ENCODE measurements at places on chromosomes 13 and 19.

DNA sequence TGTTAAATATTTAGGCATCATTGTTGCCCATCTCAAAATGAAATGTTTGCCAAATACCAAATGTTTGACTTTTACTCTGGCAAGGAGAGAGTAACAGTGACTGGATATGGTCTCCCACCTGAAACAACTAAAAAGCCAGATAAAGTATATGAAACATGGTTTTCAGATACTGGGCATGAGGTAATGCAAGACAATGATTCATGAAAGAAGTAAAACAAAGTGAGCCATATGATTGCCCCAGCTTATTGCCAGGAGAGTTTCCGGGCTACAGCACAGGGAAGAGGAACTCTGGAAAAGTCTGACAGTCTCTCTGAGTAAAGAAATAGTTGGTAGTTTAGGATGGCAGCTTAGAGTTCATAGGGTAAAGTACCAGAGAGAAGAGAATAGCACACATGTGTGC is 354.6 kb downstream of the DNAJC15 start:
- DNase-seq, result no peak

GRCh38 chr13:94967183-94968039 is 255.1 kb upstream of the SOX21 start:
- DNase-seq, result no peak

GRCh38 chr19:17306285-17306714 is 628 bp downstream of the MRPL34 start:
- DNase-seq, result no peak

- no peak for DNase-seq
Measured at GRCh38 chr19:31338069-31338776, 11.0 kb downstream of the TSHZ3 start.

DNA sequence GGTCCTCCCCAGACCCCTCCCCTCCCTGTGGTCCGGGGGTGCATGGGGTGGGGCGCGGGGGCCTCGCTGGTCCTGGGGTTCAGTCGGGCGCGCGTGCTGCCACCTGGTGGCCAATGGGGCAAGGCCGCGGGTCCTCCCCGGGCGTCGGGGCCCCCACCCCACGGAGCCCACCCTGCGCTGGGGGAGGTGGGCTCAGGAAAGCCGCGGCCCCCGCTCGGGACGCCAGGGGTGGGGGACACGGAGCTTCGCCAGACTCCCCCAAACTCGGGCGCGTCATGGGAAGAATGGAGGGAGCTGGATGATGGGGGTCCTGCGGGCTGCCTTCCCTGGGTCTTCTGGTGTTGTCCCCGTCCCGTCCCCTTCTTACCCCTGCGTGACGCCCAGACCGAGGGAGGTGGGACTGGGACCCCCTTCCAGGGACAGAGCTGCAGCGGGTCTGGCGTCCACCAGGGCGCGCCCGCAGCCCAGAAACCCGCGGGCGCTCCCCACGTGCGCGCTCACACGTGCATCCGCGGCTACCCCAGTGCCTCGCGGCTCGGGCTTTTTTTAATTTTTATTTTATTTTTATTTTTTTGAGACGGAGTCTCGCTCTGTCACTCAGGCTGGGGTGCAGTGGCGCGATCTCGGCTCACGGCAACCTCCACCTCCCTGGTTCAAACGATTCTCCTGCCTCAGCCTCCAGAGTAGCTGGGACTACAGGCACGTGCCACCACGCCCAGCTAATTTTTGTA is 19.8 kb upstream of the TCF3 start:
- DNase-seq, result no peak

GRCh38 chr13:44837250-44837649 is 152.0 kb downstream of the NUFIP1 start:
- no peak for DNase-seq

DNA sequence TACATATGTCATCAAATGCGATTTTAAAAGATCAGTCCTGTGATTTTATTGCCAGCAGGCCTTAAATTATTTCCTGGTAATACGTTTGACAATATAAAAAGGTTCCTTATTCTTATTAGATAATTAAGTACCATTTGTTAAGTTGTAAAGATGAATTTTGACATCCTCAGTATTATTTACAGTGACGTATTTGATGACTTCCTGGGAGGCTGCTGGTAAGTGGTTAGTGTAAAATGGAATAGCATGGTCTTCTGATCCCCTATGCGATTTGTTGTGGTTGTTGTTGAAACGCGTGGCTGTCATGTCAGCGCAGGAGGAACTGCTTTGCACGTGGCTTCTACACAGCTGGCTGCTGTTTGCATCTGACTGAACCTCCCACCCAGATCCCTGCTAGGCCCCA is 99.7 kb downstream of the DCLK1 start:
- no peak for DNase-seq

DNA sequence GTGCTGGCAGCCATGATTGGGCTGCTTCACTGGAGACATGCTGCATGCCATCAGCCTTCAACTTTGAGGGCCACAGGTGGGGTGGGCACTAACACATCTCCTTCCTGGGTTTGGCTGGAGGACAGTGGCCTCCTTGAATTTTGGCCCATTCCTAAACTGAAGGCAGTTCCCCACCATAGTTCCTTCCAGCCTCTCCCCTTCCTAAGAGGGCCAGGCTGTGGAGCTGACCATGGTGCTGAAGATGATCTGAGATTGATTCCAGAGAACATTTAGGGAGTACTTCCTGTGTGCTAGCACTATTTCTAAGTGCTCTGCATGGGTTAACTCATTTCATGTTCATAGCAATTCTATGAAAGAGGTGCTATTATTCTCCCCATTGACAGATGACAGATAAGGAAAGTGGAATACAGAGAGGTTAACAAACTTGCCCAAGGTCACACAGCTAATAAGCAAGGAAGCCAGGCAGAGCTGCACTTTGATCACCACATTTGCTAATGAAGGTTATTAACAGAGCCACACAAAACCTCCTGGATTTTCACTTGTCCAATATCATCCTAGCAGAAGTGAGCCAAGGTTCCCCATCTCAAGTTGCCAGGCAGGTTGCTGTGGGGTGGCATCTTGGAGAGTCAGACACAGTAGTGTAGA is 175.3 kb downstream of the ZIC5 start:
- DNase-seq, result no peak

GRCh38 chr13:20411638-20412342 is 113.9 kb downstream of the CRYL1 start:
- DNase-seq, result no peak

- DNase-seq, result no peak
Measured at GRCh38 chr13:105345730-105346129, 1189.7 kb downstream of the EFNB2 start.
